CD4-positive, alpha-beta memory T cell (primary cell): ENCODE measurements at places on chromosomes 13 and 19.

DNA sequence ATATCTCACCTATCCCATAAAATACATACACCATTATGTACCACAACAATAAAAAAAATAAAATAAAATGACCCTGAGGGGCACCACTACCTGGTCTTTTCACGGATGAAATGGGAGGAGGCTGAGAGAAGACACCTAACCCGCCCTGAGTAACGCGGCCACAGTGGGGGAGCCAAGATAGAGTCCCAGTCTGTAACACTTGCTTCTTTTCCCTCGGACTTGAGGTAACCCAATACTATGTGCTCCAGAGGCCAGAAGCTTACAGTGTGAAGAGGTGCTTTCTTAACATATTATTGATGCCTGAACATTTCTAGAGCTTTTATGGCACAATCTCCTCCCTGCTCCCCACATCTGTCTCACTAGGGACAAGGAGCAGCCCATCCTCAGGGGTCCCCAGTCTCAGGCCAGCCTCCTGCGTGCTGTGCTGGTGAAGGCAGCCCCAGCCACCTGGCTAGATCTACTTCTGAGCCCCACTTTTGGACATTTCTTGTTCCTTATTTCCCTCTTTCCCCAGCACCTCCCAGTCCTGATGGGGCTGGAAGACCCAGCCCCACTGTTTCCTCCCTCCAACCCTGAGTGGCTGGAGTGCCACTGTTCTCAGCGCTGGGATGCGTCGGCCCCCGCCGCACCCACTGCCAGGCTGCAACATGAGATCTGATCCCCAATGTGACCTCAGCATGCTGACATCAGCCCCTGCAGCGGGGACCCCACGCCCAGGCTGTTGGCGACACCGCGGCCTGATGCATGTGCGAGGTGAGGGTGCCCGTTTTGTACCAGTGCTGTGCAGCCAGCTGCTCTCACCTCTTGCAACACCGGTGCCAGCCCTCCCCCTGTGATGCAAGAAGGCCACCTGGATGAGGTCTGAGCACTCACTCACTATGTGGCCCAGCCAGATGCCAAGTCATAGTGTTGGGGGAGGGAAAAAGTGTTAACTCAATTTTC, 143.3 kb downstream of the DCLK1 start:
- no peak for DNase-seq

GRCh38 chr19:51469162-51469561, 9.2 kb upstream of the CEACAM18 start:
- no peak for DNase-seq

DNA sequence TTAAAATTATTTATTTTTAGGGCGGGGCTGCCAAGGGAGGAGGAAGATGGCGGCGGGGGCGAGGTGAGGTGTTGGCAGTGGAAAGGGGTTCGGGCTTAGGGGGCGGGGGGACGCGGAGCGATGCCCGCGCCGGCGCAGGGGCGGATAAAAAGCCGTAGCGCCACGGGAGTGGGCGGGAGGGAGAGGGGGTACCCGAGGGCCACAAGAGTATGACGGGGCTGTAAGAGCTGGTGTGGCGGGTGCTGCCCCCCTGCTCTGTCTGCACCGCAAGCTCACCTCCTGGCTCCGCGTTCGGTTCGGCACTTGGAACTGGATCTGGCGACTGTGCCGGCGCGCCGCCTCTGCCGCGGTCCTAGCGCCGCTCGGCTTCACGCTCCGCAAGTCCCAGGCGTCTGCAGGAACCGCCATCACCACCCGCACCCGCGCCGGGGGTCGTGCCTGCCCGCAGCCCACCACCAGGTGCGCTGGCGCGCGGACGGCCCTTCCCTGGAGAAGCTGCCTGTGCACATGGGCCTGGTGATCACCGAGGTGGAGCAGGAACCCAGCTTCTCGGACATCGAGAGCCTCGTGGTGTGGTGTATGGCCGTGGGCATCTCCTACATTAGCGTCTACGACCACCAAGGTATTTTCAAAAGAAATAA, 265.2 kb upstream of the SGCG start:
- no peak for DNase-seq

DNA sequence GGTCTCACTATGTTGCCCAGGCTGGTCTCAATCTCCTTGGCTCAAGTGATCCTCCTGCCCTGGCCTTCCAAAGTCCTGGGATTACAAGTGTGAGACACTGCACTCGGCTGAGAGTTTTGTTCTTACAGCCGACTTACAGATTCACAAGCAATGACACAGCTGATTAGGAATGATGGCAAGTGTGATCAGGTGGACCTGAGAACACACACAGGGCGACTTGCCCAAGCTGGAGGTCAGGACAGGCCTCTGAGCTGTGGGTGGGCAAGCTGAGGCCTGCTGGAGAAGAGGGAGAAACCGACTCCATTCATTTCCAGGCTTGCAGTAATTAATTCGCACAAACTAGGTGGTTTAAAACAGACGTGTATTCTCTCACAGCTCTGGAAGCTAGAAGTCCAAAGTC, 8.1 kb upstream of the ATG4D start:
- DNase-seq: no peak

- DNase-seq: no peak
Observed at GRCh38 chr19:19544257-19544953, 6.3 kb downstream of the CILP2 start.

- no peak for DNase-seq
Observed at GRCh38 chr19:12580180-12580694, 29.0 kb upstream of the ZNF564 start.

DNA sequence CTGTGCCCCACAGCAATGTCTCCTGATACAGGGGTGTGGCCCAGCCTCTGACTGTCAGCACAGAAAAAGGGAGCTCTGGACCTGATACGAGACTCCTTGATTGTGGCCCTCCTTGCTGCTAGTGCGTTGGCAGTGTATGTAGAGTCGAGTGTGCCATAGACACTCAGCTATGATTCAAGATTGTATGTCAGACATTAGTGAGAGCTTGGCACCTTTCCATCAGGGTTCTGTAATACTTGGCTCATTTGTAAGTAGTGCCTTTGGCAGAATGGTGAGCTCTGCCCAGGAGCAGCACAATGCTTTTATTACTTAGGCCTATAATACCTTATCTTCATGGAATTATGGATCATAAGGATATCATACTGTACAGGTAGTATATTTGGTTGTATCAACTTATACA, 83.4 kb downstream of the ATP8A2 start:
- no peak for DNase-seq

GRCh38 chr13:96850538-96851145, 143.6 kb downstream of the OXGR1 start:
- DNase-seq: no peak
